ENCODE measurements at places on chromosomes 16 and 17.

DNA sequence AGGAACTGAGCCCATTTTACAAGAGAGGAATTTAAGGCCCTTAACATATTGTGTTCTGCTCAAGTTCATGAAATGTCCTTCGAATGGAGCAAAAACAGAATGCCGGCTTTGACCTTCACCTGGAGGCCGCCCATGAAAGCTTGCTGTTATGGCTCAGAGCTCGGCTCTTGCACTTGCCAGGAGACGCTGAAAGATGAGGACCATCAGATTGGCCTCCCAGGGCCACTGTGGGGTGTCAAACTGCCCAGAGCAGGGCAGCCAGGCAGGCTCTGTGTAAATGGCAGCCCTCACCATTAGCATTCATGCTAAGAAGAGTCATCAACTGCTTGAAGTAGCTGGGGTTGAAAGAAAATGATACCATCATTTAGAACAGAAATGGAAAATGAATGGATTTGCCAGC is 39.3 kb downstream of the IL21R start:
- no peak for DNase-seq

- DNase-seq = no peak
These were observed 445.7 kb upstream of the MAF start for GRCh38 chr16:80046261-80046660.

DNA sequence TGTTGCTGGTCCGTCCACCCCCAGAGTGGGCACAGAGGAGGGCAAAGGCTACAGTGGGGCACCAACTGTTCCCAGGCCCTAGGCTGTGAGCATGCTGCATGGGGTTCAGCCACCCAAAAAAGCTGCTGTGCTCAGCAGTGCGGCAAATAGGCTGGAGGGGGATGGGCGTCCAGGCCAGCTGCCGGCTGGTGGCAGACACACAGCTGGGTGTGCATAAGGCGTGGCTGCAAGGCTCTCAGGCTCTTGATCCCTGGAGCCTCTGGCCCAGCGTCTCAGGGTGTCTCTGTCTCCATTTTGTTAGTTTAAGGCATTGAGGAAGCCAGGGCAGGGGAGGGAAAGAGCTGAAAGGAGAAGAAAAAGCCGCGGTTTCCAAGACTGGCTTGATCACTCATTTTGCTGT is 8.8 kb downstream of the RPL19 start:
- no peak for DNase-seq

DNA sequence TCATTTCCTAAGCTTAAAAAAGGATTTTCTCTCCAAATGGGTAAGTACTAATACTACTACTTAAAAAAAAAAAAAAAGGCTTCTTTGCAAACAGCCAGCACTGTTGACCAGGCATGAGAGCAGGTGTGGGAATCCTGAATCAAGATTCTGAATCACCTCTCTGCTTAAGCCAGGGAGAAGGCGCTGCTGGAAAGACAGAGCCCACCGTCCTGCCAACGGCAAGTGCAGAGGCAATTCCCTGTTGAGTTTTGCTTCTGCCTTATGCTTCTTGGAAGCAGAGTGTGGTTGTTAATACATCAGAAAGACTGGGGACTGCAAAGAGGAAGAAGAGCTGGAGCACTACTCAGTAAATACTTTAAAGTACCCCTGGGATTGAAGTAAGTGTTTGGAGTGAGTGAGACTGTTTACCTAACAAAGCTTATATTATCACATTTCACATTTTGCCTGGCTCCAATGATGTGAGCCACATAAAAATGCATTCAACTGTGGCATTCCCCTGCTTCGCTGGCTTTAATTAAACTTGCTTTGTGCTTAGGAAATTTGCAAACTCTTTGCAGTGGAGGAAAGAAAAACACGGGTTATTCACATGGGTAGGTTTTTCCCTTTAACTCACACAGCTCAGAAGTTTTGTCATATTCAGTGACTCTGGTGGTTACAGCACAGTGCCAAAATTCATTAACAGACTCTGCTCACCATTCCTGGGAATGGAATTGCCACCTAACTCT is 86.0 kb upstream of the KIF2B start:
- DNase-seq = no peak

GRCh38 chr17:64152428-64153125 is 22.6 kb upstream of the ERN1 start:
- DNase-seq = no peak

GRCh38 chr16:6573577-6573976 is 759.1 kb upstream of the RBFOX1 start:
- DNase-seq = no peak

DNA sequence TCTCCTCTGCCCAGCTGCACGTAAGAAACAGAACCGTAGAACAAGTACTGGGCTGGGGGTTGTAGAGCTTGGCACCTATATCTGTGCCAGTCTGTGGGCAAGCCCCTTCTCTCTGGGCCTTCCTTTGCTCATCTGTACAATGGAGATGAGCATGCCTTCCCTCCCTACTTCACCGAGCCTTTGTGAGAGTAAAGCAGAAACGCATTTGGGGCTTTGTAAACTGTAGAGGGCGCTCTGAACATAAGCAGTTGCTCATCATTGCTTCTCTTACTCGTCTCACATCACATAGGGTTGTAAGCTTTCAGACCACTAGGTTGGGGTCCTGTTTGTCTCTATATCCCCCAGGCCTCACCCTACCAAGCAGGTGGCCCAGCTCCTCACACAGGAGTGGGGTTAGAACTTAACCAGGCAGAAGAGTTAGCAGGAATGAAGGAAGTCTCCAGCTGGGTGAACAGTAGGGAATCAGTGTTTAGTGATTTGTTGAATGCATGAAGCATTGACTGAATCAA is 15.1 kb downstream of the SAMD14 start:
- peak; percentile 72 for DNase-seq

DNA sequence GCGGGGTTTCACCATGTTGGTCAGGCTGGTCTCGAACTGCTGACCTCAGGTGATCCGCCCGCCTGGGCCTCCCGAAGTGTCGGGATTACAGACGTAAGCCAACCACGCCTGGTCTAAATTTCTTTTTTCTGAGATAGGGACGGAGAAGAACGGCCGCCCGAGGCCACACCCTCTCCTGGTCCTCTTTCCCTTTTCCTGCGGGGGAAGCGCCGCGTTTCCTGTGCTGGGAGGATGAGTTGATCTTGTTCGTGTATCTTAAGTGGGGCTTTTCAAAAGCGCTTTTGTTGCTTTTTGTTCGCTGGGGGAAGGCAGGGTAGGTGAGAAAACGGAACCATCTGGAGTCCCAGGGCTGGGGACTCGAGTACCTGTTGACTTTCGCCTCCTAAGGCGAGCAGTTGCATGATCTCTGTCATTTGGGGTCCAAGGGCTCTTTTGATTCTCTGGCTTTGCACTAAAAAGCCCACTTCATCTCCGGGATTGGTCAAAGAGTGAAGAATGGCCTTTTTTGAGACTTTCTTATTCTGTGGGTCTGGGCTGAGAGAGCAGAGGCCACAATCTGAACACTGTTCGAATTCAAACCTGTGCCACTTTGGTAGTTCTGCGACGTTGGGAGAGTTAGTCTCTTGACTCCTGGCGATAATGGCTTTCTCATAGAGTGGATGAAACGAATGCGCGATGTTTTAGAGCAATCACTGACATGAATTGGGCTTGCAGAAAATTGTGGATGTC is 1.3 kb downstream of the FUS start:
- no peak for DNase-seq

DNA sequence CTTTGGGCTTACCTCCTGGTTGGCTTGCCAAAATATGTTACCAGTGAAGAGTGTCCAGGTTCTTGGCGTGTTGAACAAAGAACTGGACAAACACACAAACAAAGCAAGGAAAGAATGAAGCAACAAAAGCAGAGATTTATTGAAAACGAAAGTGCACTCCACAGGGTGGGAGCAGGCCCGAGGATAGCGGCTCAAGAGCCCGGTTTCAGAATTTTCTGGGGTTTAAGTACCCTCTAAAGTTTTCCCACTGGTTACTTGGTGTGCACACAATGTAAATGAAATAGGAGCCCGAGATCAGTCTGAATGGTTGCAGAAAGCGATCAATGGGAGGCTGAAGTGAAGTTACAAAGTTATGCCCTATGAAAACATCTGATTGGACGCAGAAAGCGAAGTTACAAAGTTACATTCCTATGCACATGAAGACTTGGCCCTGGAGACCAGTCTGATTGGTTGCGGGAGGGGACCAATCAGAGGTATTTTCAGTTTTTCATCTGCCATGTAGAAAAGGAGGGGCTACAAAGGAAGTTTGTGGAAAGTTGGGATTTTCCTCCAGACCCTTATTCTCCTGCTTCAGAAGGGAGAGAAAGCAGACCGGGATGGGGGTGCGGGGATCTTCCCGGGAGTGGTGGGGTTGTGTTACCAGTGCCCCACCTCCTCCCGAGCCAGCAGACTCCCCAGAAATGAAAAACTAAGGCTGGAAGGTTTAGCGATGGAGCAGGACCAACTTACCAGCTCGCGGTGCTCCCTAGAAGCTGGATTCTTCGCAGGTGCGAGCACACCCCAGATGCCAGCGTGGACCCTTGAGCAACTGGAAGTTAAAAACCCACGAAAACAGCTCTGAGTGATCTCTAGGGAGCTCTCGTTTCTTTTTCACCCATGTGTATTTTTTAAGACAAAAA is at the start of gene SLFN12:
Gene SLFN12 (minus strand): TSS at position 325 of the 899 bp plus-strand sequence. CDS start 9,472 bp downstream, outside the sequence.
- no peak for DNase-seq

- no peak for DNase-seq
These were observed 122.3 kb upstream of the CIBAR2 start for GRCh38 chr16:85234310-85235204.

DNA sequence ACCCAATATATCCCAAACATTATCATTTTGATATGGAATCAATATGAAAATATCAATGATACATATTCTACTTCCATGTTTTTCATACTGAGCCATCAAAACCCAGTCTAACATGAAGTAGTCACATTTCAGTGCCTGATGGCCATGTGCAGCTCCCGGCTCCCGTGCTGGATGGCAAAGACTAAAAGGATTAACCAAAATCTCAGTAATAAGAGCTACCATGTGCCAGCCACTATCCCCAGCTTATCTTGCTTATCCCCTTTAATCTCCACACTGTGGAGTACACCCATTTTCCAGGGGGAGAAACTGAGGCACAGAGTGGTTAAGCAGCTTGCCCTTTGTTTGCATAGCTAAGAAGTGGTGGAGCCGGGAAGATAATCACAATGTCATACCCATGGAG is 9.2 kb downstream of the CD300LG start:
- DNase-seq = no peak

DNA sequence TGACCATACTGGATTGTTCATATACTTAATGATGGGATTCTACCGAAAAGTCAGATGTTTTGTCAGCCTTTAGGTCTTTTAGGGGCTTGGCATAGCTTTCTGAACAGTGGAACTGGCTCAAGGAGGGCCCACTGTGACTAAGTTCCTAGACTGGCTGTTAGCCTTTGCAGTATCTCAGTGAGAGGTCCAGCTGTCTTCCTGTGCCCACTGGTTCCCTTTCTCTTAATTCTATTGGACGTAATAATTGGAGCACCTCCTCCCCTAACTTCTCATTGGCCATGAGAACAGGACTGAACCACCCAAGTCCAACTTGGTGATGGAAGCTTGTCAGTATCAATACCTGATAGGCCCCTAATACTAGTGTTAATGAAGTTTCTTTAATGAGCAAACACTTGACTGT is 13.5 kb downstream of the KPNA2 start:
- no peak for DNase-seq

GRCh38 chr16:51426276-51426675 is 275.2 kb upstream of the SALL1 start:
- no peak for DNase-seq

DNA sequence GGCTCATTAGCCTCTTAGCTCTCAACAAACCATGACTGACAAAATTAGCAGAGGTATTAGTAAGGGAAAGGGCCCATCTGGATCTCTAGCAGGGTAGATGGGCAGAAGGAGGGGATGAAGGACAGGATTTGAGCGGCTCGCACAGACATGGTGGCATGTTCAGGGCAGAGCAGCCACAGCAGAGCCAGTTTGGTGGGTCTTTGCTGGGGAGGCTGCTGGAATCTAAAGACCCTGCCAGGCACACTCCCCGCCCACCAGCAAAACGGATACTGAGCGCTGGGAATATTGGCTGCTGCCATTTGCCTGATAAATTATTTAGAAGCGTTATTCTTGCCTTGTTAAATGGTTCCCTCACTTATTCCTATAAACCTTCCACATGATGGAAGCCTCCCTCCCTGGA is 20.7 kb upstream of the NAT9 start:
- DNase-seq = no peak

GRCh38 chr16:53937161-53937880 is 233.4 kb downstream of the FTO start:
- no peak for DNase-seq

DNA sequence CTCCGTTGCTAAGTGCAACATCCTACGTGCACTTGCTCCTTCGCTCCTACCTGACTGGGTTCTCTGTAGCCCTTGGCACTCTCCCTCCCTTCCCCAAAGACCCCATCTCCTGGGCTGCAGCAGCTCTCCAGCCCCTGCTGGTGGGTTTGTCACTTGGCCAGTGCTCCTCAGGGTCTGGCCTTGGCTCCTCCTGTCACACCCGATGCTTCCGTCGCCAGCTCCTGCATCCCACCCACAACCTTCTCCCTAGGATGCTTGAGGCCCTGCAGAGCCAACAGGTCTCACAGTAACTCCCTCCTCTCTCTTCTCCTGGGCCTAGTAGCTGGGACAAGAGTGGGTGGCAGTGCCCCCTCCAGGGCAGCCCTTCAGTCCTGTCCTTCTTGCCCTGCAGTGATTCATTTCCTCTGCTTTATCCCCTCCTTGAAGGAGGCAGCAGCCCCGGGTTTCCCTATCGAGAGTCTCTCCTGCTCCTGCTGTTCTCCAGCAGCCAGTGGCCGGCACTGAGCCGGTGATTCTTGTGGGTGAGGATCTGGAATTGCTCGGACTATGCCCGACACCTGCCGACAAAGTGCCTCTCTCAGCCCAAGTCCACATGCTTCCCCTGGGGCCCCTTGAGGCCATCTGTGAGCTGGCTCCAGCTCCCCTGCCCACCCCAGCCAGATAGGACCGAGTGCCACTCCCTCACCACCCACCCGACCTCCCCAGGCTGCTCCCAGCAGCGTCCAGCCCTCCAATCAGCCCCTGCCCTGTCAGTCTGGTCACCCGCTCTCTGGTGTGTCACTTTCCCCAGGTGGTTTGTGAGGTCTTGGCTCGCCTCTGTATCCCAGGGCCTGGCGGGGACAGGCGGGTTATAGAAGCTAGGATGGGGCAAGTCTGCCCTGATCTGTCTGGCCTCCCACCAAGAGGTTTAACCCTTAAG is 3.8 kb downstream of the LITAFD start:
- no peak for DNase-seq

DNA sequence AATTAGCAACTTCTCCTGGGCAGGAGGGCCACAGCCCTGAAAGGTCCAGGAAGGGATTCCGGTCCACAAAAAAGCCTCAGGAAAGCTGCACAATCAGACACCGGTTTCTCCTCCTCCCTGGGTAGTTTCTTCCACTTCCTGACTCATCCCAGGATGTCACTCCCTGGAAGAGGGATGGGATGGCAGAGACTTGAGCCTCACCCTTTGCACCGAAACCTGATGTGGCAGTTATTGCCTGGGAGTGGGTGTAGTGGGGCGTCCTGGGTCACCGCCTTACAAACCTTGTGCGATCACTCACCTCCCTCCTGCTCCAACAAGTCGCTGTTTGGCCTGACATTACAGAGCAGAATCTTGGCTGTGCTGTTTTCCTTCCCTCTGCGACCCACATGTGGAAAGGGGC is 70.8 kb downstream of the LYRM1 start:
- no peak for DNase-seq

All from KG1 (cell line).